ENCODE measurements at places on chromosomes 1 and 21. TPM values are rescaled to one million over a fixed set of nuclear protein-coding genes. Genes with fewer than 3 reads are reported as not detected.

The SLC1A7 gene
- total RNA-seq = not detected

The PPM1J gene
- total RNA-seq = 5.2 TPM

The NDC1 gene
- 14.8 TPM for total RNA-seq

The KANK4 gene
- total RNA-seq = 14.5 TPM

Measured in astrocyte (in vitro differentiated cells and primary cell).